ENCODE measurements at places on chromosomes 1 and 21.

GRCh38 chr1:234270581-234271242 is 102.5 kb upstream of the COA6 start:
- DNase-seq, result no peak

DNA sequence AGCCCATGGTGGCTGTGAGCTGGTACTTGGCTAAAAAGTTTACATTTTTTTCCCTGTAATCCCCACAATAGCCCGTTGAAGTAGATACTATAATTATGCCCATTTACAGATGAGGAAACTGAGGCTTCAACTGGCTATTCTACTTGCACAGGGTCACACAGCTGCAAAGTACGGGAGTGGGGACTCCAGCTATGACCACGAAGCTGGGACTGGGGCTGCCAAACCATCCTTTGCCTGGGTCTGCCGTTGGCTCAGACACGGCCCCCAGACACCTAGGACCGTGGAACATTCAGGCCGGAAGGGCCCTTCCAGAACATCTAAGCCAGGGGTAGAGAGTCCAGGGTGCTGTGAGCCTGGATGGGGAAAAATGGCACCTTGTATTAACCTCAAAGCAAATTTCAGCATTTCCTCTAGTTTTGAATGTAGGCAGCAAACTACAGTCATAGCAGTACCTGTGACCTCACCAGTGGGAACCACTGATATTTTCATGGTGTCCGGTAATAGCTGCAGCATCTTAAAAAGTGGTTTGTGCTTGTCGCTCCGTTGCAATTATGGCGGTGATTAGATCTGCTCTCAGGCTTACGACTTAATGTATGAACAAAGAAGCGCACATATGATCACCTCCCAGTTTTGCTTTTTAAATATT is 4.3 kb downstream of the TP73 start:
- no peak for DNase-seq

DNA sequence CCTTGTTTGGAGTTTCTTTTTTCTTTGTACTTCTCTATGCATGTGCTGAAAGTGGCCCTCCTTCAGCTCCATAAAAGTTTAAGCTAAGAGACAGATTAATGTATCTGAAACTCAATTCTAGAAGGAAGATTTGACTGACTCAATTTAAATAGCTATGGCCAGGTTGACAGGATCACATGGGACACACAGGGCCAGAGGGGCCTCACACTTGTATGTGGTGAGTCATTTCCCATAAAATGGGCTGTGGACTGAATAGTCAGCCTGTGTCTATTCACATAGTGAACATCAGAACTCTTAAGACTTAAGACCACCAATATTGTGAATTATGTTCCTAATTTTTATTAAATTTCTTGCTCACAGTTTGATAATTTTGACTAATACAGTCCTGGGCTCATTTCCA is 45.7 kb upstream of the DEPDC1 start:
- DNase-seq, result no peak

- DNase-seq, result no peak
Measured at GRCh38 chr1:27307874-27308598, 13.9 kb upstream of the TMEM222 start.

Measured in SIG-M5 (cell line).